Lung (tissue), 17 donors: ENCODE measurements at places on chromosomes 6 and 20. TPM values are rescaled to one million over a fixed set of nuclear protein-coding genes. Genes with fewer than 3 reads are reported as not detected.

The TGM3 gene
- 0.55 TPM for total RNA-seq

DNA sequence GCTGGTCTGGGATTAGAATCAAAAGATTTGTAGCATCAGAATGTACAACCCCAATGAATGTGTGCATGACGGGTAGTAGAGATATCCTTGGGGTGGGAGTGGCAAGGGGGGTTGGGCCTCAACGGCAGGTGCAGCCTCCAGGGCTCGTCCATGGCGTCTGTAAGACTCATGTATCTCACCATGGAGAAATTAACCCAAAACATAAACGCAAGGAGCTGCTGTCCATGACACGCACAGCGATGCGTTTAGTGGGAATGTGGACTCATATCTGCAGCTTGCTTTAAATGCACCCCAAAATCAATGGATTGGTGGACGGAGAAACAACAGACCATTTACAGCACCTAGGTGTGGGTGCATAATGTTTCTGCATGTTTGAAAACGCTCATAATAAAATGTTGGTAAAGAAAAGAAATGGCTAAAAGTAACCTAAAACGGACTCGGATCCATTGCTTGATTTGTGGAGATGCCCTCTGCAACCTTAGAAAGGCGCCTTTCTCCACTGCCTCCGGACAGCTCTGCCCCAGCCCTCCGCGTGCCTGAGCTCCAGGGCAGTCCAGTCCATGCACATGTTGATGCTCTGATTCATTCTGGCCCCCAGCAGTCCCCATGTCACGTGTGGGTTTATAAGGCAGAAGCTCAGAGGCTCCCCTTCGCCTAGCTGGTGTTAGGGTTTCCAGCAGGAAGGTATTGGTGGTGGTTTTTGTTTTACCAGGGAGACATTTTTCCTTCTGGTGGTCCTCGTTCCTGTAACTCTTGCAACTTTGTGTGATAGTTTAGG is 24.5 kb downstream of the PYGB start:
- H3K4me3 ChIP-seq, result no peak overlapping the region
- H3K4me1 ChIP-seq, result no peaks in the 10 kb centered on the region
- H3K27ac ChIP-seq, result peak overlapping the region; percentile 78
- no peaks in the 10 kb centered on the region for H3K27me3 ChIP-seq

DNA sequence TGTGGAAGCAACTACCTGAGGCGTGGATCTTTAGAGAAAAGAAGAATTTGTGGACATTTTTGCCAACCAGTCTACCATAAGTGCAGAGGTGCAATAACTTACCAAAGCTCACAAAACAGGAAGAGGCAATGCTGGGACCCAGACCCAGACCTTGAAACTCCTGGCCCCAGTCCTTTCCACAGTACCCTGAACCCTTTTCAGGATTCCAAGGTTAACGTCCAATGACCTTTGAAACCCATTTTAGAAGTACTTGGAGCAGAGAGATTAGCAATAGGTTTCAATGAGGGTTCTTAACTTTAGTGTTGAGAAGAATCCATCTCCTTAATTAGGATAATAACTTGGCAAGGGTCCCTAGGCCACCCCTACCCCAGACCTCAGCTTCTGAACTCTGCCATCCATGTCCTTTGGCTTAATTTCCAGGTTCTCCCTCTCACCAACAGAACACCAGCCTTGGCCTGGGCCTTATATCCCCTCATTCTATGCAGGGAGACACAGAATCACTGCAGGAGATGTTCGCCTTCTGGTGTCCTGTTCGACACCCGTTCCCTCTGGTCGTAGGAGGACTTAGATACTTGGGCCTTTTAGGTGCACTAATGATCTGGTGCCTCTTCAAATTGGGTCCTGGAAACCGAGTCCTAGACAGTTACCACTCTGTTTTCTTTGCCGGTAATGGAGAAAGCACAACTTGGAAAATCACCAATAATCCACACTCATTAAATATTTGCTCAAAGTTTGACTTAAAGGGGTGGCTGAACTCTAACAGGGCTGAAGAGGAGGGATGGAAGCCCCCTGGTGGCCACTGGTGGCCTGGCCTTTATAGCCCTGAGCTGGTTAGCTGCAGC is 40.6 kb downstream of the ISM1 start:
- H3K27me3 ChIP-seq, result no peaks in the 10 kb centered on the region
- H3K4me3 ChIP-seq, result no peak overlapping the region
- no peak overlapping the region for H3K27ac ChIP-seq
- peaks cover 17% of the 10 kb centered on the region for H3K4me1 ChIP-seq
- H3K36me3 ChIP-seq, result no peaks in the 10 kb centered on the region

GRCh38 chr6:114892211-114892610 is 549.4 kb upstream of the HS3ST5 start:
- H3K36me3 ChIP-seq, result no peaks in the 10 kb centered on the region
- no peaks in the 10 kb centered on the region for H3K27me3 ChIP-seq
- no peak overlapping the region for H3K27ac ChIP-seq
- no peaks in the 10 kb centered on the region for H3K4me1 ChIP-seq

DNA sequence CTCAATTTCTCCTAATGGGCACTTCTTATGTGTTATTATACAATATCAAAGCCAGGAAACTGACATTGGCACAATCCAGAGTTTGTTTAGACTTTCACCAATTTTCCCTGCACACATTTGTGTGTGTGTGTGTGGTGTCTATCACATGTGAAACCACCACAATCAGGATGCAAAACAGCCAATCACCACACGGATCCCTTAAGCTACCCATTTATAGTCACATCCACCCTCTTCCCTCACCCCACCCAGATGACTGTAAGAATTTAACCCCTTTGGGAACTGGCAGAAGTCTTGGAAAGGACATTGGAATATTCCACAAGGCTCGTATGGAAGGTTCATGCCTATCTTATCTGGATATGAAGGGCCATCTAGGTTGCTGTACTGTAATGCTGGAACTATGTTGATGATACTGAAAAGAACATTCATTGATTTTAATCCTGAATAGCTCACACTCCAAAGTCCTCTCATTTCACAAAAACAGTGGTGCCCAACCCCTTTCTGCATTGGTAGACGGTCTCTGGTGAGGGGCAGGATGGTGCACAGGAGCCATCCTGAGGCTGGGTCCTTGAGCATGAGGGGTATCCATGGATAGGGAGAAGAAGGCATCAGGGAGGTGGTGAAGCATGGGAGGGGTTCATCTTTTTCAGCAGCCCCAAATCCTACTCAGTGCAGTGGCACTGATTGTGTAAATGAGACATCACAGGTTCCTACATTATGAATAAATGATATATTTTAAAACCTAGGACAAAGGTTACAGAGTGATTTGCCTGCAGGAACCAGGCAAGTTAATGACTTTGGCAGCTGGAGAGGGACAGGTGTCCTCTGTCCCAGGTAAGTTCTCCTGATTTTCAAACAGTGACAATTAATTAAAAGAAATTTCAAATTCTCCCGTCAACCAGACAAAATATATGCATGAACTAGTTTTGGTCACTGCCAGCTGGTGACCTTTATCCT is 12.1 kb upstream of the CTCFL start:
- H3K4me3 ChIP-seq, result no peak overlapping the region
- DNase-seq, result no peak
- H3K27me3 ChIP-seq, result no peaks in the 10 kb centered on the region
- H3K36me3 ChIP-seq, result no peaks in the 10 kb centered on the region
- H3K27ac ChIP-seq, result no peak overlapping the region
- no peaks in the 10 kb centered on the region for H3K4me1 ChIP-seq

- no peak overlapping the region for H3K27ac ChIP-seq
- H3K4me1 ChIP-seq, result no peaks in the 10 kb centered on the region
- no peaks in the 10 kb centered on the region for H3K27me3 ChIP-seq
Observed at GRCh38 chr6:30938730-30939129, 2.0 kb upstream of the MUCL3 start.

GRCh38 chr6:106086814-106087175 is 659 bp downstream of the PRDM1 start:
- peaks cover 3% of the 10 kb centered on the region for H3K4me1 ChIP-seq
- H3K27me3 ChIP-seq, result no peaks in the 10 kb centered on the region
- H3K27ac ChIP-seq, result peak overlapping the region; percentile 66

DNA sequence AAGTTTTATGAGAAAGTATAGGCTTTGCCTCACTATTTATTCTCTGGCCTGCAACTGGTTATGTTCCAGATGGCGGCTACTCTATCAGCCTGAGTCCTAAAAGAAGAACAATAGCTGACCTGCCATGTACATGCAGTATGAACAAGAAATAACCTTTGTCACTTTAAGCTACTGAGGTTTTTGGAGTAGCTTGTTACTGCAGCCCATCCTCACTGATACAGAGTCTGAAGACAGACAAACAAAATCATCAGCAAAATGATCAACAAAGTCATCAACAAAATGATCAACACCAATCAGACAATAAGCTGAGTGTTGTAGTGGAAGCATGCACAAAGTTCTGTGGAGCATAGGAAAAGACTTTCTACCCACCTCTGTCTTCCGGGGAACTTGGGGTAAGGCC is 82.5 kb downstream of the PLCG1 start:
- H3K36me3 ChIP-seq, result no peaks in the 10 kb centered on the region
- H3K27ac ChIP-seq, result no peak overlapping the region
- no peak overlapping the region for H3K4me3 ChIP-seq
- no peaks in the 10 kb centered on the region for H3K27me3 ChIP-seq
- H3K4me1 ChIP-seq, result peaks cover 7% of the 10 kb centered on the region

DNA sequence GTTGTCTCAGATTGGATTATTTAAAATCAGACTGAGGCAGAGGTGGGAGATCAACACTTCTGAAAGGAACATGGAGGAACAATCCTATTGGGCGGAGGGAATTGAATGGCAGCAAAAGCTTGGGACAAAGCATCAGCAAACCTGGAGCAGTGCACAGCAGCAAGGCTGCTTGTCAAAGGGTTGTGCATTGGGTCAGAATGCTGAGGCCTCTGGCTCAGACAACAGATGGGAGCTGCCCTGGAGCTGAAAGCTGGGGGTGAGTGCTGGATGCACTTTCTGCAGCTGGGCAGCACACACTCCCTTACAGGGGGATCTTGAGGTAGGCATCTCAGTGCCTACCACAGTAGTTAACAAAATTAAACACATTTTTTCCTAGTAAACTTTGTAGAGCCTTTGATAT is 634.4 kb upstream of the MMS22L start:
- no peaks in the 10 kb centered on the region for H3K36me3 ChIP-seq
- H3K27me3 ChIP-seq, result no peaks in the 10 kb centered on the region
- H3K4me3 ChIP-seq, result no peak overlapping the region
- DNase-seq, result no peak
- H3K4me1 ChIP-seq, result no peaks in the 10 kb centered on the region

DNA sequence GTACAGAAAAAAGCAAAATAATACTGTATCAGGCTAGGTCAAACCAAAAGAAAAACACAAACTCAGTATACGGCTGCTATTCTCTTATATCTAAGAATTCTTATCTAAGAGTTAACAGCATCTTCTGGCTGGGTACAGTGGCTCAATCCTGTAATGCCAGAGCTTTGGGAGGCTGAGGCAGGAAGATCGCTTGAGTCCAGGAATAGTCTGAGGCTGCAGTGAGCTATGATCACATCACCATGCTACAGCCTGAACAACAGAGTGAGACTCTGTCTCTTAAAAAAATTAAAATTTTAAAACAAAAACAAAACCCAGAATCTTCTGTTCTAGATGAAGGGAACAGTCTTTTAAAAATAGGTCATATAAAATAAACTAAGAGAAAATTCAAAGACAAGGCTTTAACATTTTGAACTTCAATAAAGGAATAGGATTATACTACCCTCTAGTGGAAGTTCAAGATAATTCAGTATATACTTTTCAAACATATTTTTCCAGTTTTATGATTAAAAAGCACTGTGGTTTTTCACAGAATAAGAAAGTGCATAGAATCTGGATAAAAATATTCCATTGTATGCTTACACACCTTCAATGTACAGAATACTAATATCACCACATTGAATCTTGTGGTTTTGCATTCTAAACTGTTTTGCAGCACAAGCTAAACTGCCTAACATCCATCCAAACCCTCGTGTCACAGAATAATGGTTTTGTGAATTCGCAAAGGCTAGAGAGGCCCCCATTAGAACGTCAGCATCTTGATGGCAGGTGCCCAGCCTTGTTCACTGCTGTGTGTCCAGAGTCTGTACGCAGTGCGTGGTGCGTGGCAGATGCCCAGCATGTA is 39.3 kb downstream of the DTNBP1 start:
- H3K4me1 ChIP-seq, result peaks cover 4% of the 10 kb centered on the region
- no peak overlapping the region for H3K4me3 ChIP-seq
- DNase-seq, result no peak
- H3K27ac ChIP-seq, result no peak overlapping the region
- H3K27me3 ChIP-seq, result no peaks in the 10 kb centered on the region
- H3K36me3 ChIP-seq, result no peaks in the 10 kb centered on the region

DNA sequence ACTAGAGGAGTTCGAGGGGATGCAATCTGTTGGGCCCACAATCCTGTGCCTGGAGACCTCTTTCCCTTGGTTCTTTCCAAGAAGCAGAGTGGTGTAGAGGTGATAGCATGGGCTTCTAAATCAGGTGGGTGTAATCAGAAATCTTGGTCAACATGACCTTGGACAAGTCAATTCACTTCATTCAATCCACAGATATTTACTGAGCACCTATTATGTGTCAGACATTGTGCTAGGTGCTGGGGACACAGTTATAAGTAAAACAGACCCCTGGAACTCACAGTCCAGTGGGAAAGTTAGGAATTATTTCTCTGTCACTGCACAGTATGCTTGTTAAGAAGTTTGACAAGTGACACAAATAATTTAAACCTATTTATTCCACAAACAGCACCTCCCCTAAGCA is 3.3 kb upstream of the E2F1 start:
- no peaks in the 10 kb centered on the region for H3K27me3 ChIP-seq
- H3K27ac ChIP-seq, result no peak overlapping the region
- H3K36me3 ChIP-seq, result no peaks in the 10 kb centered on the region

GRCh38 chr6:90003069-90003795 is 109.0 kb downstream of the GJA10 start:
- H3K4me1 ChIP-seq, result peaks cover 16% of the 10 kb centered on the region
- H3K27me3 ChIP-seq, result no peaks in the 10 kb centered on the region
- H3K4me3 ChIP-seq, result no peak overlapping the region
- H3K27ac ChIP-seq, result no peak overlapping the region
- no peaks in the 10 kb centered on the region for H3K36me3 ChIP-seq
- no peak for DNase-seq

DNA sequence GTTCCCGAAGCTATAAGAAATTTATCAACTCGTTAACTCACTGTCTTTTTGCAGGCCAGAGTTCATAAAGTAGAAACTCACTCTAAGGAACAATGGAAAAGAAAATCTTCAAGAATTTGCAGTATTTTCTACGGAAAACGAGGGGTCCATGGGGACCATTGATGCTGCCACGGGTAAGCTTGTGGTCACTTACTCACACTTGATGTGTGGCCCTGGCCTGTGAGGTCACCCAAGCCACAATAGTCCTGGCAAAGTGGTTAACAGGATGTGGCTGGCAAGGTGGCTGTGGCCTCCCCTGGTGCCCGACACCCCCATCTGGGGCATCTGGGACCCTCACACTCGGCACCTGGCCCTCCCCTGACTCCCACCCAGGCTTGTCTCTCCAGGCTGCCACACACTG is 123.4 kb downstream of the C6orf118 start:
- no peak for DNase-seq
- no peaks in the 10 kb centered on the region for H3K27me3 ChIP-seq
- no peak overlapping the region for H3K4me3 ChIP-seq
- H3K4me1 ChIP-seq, result no peaks in the 10 kb centered on the region
